Heart right ventricle (tissue), 16 donors: ENCODE measurements at places on chromosomes 12 and 14. TPM values are rescaled to one million over a fixed set of nuclear protein-coding genes. Genes with fewer than 3 reads are reported as not detected.

Gene SNAPC1
- total RNA-seq = 6.5 TPM

GRCh38 chr12:120115066-120115465, 1.5 kb downstream of the RAB35 start:
- no peak for DNase-seq

Gene MIP
- total RNA-seq = not detected

- no peak for DNase-seq
Observed at GRCh38 chr12:95177201-95177768, 40.0 kb downstream of the FGD6 start.

Gene PLA2G1B
- total RNA-seq = 1.3 TPM

Gene BCAT1
- 3.0 TPM for total RNA-seq

DNA sequence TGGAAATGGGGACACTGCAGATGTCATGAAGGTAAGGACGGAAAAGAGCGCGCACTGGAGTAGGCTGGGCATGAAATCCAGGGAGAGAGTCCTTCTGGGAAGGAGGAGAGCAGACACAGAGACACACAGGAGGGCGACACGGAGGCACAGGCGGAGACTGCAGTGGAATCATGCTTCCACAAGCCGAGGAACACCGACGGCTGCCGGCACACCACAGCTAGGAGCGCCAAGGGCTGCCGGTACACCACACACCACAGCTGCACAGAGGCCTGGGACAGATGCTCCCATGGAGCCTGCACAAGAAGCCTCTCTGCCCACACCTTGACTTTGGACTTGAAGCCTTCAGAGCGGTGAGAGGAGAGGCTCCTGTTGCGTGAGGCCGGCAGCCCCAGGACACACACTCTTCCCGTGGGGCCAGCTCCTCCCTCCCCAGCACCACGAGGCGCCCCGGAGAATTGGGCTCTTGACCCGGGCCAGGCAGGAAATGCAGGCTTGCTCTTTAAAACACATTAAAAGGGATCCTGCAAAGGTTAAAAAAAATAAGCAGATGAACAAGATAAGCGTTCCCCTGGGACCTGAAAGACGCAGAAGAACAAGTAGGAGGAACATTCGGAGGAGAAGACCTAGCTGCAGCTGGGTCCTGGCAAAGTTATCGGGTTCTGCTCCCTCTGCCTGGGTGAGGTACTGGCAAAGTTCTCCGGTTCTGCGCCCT, 28.3 kb upstream of the FZD10 start:
- no peak for DNase-seq

GRCh38 chr14:88420187-88420586, 34.7 kb downstream of the SPATA7 start:
- no peak for DNase-seq

GRCh38 chr12:116318576-116319232, 41.2 kb upstream of the MED13L start:
- DNase-seq = no peak

DNA sequence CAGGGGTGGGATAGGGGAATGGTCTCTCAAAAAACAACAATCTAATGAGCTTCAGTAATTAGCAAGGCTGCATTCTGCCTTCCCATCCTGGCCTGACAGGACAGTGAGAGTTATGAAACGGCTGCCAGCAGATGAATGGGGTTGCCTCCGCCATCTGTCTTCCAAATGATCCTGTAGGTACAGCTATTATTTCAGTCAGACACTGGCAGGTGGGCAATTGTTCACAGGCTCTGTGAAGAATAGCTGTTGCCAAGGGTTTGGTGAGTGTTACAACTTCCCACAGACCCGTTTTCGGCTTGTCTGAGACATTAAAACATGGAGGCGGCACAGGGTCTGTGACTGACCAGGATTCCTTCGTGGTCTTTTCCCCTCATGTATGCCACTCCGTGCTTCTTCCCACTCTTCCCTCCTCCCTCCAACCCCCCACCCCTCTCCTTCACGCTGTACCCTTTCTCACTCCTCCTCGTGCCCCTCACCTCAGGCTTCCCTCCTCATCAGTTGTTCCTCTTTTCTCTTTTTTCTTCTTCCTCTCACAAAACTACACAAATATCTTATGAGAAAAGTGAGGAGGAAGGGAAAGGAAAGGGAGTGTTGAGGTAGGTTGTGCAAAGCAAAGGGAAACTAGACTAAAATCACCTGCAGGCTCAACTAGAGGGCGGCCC, 160.8 kb upstream of the GZMB start:
- DNase-seq = no peak

- DNase-seq = no peak
Observed at GRCh38 chr14:92185559-92185958, 63.8 kb downstream of the CPSF2 start.
